ENCODE measurements at places on chromosomes 11 and 22.
A peak's percentile ranks its signal among the peaks of the same experiment; 100 is the strongest.

DNA sequence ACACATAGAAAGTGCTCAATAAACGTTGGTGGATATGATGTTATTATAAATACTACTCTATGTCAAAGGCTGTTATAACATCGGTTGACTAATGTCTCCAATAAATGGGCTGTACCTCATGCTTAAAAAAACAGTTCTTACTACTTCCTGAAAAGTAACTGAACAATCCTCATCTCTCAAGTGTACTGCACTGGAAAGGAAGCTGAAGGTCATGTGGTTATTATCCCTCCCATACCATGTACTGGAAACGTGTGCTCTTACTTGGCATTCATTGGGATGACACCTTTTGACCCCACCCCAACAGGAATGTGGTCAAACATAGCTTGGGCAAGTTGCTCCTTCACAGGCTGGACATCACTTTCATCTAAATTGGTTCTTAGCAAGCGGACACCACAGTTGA is 10.6 kb downstream of the RTCB start:
- DNase-seq: no peak

DNA sequence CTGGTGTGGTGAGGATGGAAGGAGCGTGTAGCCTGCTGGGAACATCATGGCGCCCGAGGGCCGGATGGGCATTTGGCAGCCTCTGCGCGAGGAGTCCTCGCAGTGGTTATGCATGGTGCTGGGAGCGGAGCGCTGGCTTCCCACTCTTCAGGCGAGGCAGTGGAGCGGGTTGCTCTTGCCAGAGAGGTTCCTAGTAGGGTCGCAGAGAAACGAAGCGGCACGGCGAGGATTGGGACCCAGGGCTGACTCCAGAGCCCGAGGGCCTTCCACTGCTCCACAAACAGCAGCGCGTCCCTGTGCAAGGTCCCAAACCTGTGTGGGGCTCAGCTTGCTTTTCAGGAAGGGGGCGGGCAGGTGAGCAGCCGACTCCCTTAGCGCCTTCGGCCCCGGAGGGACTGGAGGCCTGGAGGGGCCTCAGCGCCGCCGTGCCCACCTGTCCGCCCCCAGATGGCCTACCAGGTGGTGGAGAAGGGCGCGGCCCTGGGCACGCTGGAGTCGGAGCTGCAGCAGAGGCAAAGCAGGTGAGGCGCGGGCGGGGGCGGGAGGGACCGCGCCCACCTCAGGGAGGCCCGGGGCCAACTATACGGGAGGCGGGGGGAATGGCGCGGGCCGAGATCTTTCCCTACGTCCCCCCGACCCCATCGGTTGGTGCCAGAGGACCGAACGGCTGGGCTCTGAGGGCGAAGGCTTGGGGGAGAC is 7.2 kb downstream of the ATG16L2 start:
- DNase-seq: peak; percentile 53

DNA sequence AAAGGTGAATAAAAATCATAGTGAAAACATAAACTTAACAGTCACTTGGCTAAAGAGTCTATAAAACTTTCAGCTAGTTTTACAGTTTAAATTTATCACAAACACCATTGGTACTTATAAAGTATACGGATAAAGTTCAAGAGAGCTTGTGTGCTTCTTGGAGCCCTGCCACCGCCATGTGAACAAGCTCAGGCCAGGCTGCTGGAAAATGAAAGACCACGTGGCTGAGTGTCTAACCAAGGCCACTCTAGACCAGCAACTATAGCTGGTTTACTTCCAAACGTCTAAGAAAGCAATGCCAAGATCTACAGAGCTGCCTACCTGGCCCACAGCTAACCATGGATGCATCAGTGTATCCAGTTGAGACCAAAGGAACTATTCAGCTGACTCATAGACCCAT is 66.3 kb upstream of the API5 start:
- no peak for DNase-seq

GRCh38 chr11:26297189-26297975 is 34.5 kb upstream of the ANO3 start:
- DNase-seq: peak; percentile 81

DNA sequence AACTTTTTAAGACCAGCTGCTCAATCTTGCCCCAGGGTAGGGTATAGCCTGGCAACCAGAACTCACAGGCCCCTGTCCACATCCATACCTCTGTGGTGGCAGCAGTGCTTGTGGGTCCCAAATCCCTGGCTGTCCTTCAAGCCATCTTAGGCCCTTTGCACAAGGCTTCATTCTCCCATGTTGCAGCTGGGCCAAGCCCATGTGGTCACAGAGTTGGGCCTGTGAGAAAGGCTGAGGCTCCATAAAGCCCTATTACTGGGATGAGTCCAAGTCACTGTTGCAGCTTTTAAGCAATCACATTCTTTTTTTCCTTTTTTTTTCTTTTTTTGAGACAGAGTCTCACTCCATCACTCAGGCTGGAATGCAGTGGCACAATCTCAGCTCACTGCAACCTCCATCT is 47.9 kb upstream of the SLC25A1 start:
- DNase-seq: no peak

DNA sequence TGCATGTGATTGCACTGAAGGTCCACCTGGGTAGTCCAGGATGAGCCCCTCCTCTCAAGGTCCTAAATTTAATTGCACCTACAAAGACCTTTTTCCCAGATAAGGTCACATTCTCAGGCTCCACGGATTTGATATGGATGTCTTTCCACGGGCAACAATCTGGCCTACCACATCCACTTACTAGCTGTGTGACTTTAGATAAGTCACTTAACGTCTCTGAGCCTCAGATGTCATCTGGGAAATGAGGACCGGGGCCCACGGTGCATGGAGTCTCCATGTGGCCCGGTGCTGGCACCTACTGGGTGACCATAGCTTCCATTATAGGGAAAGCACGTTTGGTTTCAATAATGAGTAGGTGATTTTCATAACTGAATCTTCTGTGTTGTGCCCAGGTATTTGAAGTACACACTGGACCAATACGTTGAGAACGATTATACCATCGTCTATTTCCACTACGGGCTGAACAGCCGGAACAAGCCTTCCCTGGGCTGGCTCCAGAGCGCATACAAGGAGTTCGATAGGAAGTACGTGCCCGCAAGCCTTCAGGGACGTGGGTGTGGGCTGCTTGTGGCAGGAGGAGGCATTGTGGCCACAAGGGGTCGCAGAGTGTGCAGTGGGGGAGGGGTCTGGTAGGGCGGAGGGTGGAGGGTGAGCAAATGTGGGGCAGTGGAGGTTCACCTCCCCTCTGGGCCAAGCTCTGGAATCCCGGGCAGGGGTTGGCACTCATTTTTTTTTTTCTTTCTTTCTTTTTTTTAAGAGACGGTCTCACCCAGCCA is 55.7 kb downstream of the ARHGAP8 start:
- DNase-seq: no peak

GRCh38 chr11:68551223-68551622 is 90.7 kb downstream of the PPP6R3 start:
- no peak for DNase-seq

DNA sequence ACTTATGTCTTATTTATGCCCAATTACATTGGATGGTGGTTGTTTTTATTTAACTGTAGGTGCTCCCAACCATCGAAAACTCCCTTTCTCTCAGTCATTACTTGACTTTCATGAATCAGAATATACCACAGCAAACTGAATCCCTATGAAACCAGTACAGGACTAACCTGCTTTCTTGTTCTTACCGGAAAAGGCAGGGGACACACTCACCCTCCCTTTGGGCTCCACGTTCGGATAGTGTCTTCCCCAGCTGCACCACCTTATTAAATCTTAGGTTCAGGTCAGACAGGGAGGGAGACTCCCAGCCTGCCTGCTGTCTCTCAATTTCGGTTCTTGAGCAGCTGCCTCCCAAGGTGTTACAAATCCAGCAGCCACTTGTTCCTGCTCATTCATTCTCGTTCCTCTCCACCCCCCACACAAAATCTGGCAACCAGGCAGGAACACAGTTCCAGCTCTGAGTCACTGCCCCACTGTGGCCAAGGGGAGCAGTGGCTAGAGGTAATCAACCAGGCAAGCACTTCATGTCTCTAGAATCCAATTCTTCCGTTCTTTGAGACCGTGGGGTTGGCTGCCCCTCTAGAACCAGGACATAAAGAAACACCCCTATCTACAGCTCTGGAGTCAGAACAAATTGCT is 133.0 kb downstream of the PLEKHA7 start:
- DNase-seq: no peak

All from NCI-H1105 treated with DMSO at 0.1 percent for 48 hours (cell line).